ENCODE measurements at places on chromosomes 5 and 9. TPM values are rescaled to one million over a fixed set of nuclear protein-coding genes. Genes with fewer than 3 reads are reported as not detected.

SPATA31A3 gene
- not detected for total RNA-seq

ENTREP1 gene
- 29.3 TPM for total RNA-seq

OR1Q1 gene
- not detected for total RNA-seq

TMEM8B gene
- total RNA-seq, result 11.7 TPM

RIGI gene
- total RNA-seq, result 6.8 TPM

LRRC26 gene
- not detected for total RNA-seq

ERAP2 gene
- 8.0 TPM for total RNA-seq

SETX gene
- total RNA-seq, result 45.7 TPM

PDZD2 gene
- 19.4 TPM for total RNA-seq

KCNV2 gene
- total RNA-seq, result not detected

CCNJL gene
- total RNA-seq, result 0.67 TPM

MRPS30 gene
- total RNA-seq, result 63.8 TPM

TRIM41 gene
- 10.2 TPM for total RNA-seq

LCN9 gene
- total RNA-seq, result not detected

GLDC gene
- 0.62 TPM for total RNA-seq

DAB2IP gene
- total RNA-seq, result 93.4 TPM

RECK gene
- 17.7 TPM for total RNA-seq

SH3RF2 gene
- total RNA-seq, result 5.2 TPM

ALDH1B1 gene
- total RNA-seq, result 136 TPM

PKD2L2 gene
- total RNA-seq, result not detected

KCNN2 gene
- 3.4 TPM for total RNA-seq

ACTBL2 gene
- total RNA-seq, result not detected

EFNA5 gene
- total RNA-seq, result 9.2 TPM

GPR151 gene
- not detected for total RNA-seq

ANKRD34B gene
- not detected for total RNA-seq

CLIC3 gene
- 2.3 TPM for total RNA-seq

IRX2 gene
- total RNA-seq, result not detected

RNF183 gene
- total RNA-seq, result not detected

CTNND2 gene
- total RNA-seq, result 3.1 TPM

ROR2 gene
- total RNA-seq, result 61.0 TPM

SPAG8 gene
- total RNA-seq, result 1.0 TPM

DIRAS2 gene
- not detected for total RNA-seq

FAT2 gene
- total RNA-seq, result 0.62 TPM

TLN1 gene
- 888 TPM for total RNA-seq
